ENCODE measurements at places on chromosomes 4 and X. TPM values are rescaled to one million over a fixed set of nuclear protein-coding genes. Genes with fewer than 3 reads are reported as not detected.

IGFBP7 gene
- 2,449 TPM for total RNA-seq

ARMCX2 gene
- 68.5 TPM for total RNA-seq

VGLL1 gene
- total RNA-seq, result not detected

SLITRK4 gene
- total RNA-seq, result 8.3 TPM

NUDT6 gene
- 8.5 TPM for total RNA-seq

SNX12 gene
- total RNA-seq, result 61.7 TPM

TREX2 gene
- not detected for total RNA-seq

NUP62CL gene
- not detected for total RNA-seq

GLRA3 gene
- total RNA-seq, result not detected

GUCY1B1 gene
- 7.0 TPM for total RNA-seq

TNMD gene
- 0.90 TPM for total RNA-seq

RWDD4 gene
- 43.7 TPM for total RNA-seq

EVC2 gene
- 15.5 TPM for total RNA-seq

DNAAF6 gene
- not detected for total RNA-seq

TEX13D gene
- total RNA-seq, result not detected
